ENCODE measurements at places on chromosomes 7 and 10.

- DNase-seq = no peak
Measured at GRCh38 chr7:93407239-93407638, 167.3 kb downstream of the CALCR start.

DNA sequence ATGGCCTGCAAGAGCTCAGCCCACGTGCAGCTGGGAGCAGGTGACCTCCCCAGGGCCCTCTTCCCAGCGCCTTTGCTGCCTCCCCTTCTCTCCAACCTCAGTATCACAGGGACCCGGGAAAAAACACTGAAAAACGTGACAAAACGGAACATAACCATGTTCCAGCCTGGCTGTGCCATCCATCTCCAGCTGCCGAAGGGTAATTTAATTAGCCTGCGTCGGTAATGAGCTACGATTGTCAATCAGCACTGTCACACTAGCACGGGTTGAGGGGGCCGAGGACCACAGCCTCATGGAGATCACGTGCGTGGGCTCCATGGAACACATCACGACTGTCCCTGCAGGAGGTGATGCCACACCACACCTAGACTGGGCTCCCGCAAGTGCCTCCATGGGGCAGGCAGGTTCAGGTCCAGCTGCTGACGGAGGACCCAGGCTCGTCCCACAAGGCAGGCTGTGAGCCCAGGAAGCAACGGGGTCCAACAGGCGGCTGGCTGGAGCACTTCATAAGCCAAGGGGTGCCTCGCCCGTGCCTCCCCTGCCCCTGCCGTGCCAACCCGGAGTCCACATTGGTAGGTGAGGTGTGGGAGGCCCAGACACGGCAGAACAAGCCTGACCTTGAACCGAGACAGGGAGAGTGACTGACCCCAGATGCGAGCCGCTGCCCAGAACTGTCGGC is 199.5 kb downstream of the ELFN1 start:
- no peak for DNase-seq

DNA sequence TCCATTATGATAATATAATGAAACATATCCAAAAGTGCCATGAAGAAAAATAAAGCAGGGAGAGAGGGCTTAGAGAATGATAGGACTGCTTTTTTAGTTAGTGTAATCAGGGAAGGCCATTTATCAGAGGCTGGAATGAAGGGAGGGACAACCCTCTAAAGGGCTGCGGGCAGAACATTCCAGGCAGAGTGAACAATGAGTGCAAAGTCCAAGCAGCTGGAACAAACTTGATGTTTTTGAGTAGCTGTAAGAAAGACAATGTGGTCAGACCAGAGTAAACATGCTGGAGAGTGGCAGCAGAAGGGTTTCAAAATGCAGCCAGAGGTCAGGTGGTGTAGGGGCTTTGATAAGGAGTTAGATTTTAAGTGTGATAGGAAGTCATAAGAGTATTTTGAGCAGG is 65.6 kb upstream of the CCDC6 start:
- DNase-seq = no peak

DNA sequence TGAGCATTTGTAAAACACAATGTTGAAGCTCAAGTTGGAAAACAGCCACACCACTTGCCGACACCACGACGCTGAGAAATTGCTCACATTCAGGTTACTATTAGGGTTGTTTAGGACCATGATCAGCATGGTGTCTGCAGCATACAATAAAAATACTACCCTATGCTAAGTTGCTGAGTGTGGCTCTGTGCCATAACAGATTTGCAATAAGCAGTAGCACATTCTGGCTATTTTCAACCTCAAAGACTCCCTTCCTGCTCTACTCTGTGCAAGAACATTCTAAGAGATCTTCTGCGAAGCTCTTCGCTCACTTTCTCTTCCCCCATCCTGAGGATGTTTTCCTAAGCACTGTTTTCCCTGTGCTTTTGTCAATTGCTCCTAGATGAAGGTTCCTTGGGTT is 38.3 kb downstream of the GPAM start:
- DNase-seq = no peak

DNA sequence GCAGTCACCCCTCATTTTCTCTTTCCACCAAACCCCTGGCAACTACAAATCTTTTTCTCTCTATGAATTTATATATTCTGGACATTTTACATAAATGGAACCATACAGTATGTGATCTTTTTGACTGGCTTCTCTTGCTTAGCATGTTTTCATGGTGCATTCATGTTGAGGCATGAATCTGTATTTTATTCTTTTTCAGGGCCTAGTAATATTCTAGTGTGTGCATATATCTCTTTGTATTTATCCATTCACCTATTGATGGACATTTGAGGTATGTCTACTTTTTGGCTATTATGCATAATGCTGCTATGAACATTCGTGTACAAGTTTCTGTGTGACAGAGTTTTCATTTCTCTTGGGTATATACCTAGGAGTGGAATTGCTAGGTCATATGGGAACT is 78.2 kb downstream of the HACD1 start:
- DNase-seq = no peak

- DNase-seq = no peak
Measured at GRCh38 chr7:158491094-158491493, 96.5 kb downstream of the PTPRN2 start.

GRCh38 chr10:52747694-52748093 is 24.9 kb downstream of the MBL2 start:
- no peak for DNase-seq

DNA sequence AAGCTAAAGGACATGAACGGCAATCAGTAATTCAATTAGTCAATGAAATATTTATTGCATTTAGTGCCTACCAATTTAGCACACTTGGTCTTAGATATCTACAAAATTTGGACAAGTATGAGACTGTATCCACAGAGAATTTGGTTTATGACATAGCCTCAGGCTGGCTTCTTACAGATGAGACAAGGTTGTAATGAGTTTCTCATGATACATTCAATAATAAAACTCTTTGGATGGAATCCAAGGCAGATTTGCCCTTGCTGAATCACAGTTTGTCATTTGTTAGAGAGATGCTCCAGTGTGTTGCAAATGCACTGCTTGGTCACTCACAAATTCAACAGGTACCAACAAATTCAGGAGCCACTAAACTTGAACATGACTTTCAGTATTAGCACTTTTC is 162.5 kb downstream of the GPR37 start:
- no peak for DNase-seq

DNA sequence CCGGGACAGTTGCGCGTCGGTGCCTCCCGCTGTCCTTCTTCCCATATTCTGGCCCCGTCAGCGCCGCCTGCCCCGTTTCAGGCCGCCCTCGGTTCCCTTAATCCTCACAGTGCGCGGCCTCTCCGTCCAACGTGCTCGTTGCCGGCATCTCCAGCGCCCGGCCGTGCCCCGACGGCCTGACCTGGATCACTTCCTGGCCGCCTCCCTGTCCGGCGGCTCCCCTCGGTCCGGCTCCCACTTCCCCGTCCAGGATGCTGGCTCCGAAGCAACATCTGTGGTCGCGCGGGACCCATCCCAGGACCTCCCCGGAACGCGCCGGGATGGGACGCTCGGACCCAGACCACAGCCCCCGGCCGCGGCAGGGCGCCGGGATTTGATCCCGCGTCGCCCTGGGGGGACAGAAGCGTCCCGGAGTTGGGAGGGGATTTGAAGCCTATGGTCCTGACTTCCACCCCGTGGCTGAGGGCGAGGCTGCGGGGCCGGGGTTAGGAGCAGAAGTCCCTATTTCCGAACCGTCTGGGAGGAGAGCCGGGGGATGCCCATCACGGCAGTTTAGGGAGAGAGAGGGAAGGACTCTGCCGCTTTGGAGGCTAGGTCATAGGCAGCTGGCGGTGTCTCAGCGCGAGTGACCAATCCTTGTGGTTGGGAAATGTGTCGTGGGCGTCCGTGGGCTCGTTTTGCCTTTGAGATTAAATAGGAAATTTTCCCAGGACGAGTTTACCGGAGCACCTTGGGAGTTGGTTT is 53.8 kb downstream of the KCTD7 start:
- no peak for DNase-seq

- no peak for DNase-seq
Measured at GRCh38 chr7:20642166-20642565, 26.7 kb downstream of the ABCB5 start.

DNA sequence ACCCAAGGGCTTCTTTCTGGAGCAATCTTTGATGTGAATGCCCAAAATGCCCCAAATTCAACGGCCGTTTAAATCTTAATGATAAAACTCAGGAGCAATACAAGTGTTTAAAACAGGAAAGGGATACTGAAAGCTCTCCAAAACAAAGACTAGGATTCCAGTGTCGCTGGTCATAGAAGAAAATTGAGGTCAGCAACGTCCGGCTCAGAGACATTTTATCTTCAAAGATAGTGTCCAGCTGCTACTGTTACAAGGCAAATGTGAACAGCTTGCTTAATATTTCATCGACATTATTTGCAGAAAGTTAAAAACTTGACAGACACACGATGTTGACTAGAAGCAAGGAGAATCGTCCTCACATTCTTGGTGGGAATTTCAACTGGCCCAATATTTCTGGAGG is 15.4 kb upstream of the CTBP2 start:
- DNase-seq = no peak

DNA sequence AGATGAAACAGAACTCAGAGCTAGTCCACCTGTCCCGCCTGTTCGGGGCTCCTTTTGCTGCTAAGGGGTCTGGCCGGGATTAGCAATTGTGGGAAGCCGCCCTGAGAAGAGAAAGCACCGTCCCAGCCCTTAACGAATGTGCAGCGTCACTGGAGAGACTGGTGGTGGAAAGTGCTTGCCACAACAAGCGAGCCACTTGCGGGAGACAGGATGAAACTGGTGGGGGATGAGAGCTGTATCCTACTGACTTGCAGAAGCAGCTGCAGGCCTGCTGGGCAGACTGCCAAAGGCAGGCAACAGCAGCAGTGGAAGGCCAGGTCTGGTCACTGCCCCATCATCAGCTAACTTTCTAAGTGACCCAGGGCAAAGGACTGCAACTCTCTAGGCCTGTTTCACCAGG is 95.4 kb downstream of the FAM53B start:
- peak; percentile 91 for DNase-seq

DNA sequence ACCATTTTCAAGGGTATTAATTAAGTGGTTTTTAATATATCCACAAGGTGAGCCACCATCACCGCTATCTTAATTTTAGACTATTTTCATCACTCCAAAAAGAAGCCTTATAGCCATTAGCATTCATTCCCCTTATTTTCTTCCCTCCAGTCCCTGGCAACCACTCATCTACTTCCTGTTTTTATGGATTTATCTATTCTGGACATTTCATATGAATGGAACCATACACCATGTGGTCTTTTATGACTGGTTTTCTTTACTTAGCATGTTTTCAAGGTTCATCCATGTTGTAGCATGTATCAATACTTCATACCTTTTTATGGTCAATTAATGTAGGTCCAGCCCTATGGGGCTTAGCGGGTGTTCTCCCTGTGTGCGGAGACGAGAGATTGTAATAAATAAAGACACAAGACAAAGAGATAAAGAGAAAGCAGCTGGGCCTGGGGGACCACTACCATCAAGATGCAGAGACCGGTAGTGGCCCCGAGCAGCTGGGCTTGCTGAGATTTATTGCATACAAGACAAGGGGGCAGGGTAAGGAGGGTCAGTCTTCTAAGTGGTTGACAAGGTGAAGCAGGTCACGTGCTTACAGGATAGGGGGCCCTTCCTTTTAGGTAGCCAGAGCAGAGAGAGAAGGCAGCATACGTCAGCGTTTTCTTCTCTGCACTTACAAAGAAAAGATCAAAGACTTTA is 14.6 kb downstream of the WBP1L start:
- no peak for DNase-seq

DNA sequence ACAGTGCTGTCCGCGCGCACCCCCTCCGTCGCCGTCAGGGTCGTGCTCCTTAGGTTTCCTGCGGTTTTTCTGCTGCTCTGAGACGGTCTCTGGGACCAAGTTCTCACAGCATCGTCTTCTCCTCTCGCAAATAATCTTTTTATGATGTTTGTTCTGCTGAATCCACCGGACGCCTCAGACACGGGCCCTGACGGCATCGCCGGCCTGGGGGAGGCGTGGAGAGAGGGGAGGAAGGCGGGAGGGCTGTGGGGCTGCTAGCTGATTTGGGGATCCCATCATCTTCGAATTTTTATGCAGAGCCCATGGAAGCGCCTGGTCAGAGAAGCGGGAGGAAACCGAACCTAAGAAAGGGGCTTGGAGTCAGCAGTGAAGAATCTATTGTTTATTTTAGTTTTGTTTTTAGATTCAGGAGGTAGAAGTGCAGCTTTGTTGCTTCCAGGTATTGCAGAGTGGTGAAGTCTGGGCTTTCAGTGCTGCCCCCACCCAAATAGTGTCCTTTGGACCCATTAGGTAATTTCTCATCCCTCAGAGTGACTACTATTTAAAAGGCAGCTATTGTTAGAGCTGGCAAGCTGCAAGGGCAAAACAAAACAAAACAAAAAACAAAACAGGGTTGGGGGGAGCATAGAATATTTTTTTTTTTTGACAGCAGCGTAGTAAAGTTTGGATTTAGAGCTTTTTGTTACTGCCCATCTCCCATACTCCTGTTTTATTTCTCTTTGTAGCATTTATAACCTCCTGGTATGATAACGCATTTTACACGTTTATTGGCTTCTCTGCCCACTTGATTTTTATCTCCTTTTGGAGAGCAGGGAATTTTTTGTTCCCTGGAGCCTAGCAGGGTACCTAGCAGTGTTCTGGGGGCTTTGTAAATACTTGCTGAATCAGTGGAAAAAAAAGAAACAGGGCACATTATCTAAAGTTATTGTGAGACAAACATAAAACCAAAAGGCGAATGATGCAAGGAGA is 92.6 kb downstream of the SPAG6 start:
- DNase-seq = no peak

DNA sequence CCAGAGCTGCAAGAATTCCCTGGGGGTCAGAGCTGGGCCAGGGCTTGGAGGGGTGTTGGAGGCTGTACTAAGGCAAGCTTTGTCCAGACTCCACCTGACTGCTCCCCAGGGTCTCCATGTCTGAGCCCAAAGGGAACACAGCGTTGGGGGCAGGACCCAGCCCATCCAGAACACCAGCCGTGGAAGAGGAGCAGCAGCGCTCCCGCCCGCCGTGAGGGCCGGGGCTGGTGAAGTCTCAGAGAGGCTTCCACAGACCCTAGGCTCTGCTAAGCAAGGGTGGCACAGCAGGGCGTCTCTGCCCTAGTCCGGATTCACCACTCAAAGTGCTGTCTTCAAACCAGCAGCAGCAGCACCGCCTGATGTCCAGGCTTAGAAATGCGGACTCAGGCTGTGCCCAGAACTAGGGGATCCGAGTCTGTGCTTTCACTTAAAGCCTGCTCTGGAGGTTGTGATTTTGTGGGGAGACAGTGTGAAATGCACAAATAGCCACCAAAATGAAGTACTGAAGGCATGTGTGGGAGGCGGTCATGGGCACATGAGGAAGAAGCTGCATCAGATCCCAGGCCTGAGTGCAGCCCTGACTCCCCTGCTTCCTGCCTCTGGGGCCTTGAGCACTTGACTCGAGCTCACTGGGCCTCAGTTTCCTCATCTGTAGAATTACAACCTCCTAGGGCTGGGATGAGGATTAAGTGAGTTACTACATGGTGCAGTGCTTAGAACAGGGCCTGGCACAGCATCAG is 16.6 kb upstream of the AQP1 start:
- DNase-seq = no peak

All from cardiac septum (tissue), 1 donor.